Cerebellar nuclear complex (tissue), 1 donor: ENCODE measurements at places on chromosomes 13 and 19.

- DNase-seq, result no peak
Observed at GRCh38 chr13:36787181-36787580, 31.8 kb upstream of the RFXAP start.

DNA sequence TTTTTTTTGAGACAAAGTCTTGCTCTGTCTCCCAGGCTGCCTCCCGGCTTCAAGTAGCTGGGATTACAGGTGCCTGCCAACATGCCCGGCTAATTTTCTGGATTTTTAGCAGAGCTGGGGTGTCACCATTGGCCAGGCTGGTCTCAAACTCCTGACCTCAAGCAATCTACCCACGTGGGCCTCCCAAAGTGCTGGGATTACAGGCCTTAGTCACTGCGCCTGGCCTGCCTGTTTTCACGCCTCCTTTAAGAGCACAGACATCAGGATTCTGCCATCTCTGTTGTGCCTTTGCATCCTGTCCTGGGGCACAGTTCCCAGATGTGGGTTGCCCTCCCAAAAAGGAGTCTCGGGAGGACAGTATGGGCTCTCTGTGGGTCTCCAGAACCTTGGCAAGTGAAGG, 2.5 kb upstream of the PRAM1 start:
- DNase-seq, result no peak

DNA sequence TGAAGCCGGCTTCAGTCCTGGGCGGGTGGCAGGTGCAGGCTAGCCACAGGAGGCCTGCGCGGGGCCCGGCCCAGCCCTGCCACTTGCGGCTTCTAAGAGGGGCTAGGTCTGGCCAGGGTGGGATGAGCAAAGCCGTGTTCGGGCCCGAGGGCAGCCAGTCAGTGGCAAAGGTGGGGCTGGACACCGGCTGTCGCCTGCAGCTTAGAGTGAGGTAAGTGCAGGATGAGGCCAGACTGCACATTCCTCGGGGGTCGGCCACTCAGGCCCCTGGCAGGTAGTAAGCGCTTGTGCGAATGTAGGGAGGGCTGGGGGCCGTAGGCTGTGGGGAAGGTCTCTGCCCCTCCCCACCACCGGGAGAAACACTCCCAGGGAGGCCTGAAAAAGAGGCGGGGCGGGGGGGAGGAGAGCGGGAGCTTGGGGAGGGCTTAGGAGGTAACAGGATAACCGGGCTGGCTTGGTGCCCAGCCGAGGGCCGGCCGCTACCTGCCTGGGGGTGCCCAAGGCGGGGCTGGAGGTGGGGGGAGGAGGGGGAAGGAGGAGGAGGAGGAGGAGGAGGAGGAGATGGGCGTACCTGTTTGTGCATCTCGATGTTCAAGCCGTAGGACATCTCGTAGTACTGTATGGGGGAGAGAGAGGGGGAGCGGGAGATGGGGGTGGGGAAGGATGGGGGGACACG, 6.4 kb downstream of the TLE5 start:
- DNase-seq, result peak; percentile 22

DNA sequence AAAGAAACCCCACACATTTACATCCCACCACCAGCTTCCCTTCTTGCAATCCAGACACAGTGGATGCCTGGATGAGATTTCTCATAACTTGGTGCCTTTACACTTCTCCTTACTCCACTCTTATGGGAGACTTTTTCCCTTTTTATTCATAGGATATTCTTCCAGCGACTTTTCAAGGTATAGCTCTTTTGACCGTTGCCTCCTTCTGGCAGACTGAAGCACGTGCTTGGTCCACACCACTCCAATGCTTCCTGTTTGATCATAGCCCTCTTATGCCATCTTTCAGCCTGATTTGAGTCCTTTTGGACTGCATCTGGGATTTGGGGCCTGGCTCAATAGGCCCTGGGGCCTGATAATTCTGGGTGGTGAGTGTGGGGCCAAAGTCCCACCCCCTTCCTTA, 87.7 kb downstream of the ERCC5 start:
- no peak for DNase-seq

GRCh38 chr19:51128227-51128626, 3.5 kb downstream of the SIGLEC9 start:
- no peak for DNase-seq

GRCh38 chr19:30647891-30648720, 275.9 kb downstream of the ZNF536 start:
- DNase-seq, result no peak

- no peak for DNase-seq
Observed at GRCh38 chr13:109297628-109298027, 488.8 kb downstream of the IRS2 start.

DNA sequence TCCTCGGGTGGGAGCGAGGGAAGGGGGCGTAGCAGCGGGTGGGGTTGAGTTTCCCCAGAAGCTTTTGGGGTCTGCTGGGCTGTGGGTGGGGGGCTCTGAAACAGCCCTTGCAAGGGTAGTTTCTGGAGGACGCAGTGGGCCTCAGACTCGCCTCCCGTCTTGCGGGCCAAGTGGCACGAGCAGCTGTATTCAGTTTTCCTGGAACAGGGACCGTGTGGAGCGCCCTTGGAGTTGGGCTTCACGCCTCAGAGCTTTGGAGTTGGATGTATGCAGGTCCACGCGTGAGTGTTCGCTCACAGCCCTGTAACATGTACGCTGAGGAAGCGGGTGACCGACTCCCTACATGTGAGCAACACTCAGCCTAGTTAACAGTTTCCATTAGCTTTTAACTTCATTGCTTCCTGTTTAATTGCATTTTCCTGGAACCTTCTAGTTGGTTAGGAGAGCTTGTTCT, 603 bp downstream of the TM9SF2 start:
- no peak for DNase-seq

DNA sequence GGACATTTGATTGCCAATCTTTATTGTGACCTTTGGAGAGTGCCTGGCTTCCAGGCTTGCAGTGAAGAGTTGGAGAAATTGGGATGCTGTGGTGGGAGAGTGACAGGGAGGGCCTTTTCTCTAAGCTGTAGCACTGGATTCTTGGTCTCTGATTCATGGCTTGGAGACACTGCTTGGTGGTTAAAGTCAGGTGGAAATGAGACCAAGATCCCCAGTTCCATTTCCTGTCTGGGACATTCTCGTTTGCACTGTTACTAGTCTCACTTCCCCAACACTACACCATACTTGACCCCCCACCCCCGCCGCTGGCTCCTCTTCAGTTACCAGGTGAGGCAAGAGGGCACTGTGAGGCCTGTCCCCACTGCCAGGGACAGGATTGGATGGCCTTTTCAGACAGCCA, 2.9 kb downstream of the SUPT5H start:
- no peak for DNase-seq
